Kasumi-1 (cell line): ENCODE measurements at places on chromosomes 3 and 15.

- DNase-seq: no peak
Measured at GRCh38 chr15:58330741-58331559, 100.8 kb upstream of the LIPC start.

- no peak for DNase-seq
Measured at GRCh38 chr15:93071469-93071936, 17.5 kb downstream of the RGMA start.

GRCh38 chr3:184568560-184568923 is 7.0 kb downstream of the EPHB3 start:
- no peak for DNase-seq

DNA sequence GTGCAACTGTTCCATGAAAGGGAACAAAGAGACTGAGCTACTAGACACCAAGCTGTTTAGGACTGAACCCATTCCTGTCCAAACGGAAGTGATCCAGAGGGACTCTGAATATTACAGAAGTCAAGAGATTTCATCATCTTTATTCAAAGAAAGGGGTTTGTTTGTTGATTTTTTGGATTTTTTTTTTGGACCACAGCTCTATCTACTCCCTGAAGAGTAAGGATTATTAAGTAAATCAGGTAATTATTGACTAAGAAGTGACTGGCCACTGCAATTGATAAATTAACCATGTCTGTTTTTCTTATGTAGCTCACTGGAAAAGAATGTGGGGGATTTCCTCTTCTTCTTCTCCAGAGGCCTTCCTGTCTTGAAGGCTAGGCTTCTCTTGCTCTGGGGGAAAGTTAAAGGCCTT is 146.6 kb upstream of the TPM1 start:
- no peak for DNase-seq

DNA sequence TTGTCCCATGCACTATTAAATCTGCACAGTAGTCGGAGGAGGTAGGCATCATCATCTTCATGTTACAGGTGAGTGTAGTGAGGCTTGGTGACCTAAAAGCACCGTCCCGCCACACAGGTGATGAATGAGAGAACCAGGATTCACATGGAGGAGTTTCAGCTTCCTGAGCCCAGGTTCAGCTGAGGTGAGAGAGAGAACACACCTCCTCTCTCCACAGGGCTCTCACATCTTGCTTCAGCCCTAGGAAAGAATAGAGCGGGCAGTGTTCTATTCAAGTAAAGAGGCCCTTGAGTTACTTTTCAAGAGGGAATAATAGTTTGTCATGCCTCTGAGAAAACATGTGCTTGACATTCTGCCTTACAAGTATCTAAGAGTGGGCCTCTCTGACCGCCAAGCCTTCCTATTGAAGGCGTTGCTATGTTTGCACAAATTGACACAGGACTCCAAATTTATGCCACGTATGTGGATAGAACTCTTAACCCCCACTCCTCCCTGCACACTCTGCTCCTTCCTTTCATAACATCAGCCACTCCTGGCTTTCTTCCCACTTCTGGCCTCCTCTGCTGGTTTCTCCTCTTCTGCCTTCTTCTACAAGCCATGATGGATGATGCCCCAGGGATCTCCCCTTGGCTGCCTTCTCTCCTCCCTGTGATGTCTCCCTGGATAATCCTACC is 138.3 kb upstream of the ABHD17C start:
- DNase-seq: no peak

DNA sequence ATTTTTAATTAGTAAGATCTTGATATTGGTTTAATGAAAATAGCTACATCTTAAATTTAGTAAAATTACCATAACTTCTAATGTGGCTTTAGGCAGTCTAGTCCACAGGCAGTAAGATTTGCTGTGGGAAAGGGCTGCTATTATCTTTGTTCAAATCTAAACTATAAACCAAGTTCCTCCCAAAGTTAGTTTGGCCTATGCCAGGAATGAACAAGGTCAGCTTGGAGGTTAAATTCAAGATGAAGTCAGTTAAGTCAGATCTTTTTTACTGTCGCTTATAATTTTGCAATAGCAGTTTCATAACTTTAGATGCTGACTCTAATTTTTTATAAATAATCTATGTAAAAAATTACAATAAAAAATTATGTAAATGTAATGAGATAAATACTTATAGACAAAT is 1016.9 kb upstream of the ALCAM start:
- DNase-seq: no peak

DNA sequence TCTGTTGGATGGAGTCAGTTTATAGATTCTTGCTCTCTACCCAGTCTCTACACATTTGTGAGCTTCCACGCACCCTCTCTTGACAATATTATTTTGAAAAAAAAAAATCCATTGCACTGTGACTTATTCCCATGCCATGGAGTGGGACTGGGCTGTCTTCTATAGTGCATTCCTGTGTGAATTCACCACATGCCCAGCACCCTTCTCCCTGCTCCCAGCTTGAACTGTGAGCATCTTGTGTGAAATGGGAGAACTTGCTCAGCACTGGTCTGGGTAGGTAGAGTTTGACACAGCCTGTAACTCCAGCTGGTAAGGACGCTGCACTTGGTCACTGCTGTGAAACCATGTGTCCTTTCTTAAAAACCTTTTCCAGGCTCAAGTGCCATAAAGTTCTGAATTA is 91.9 kb downstream of the ARNT2 start:
- DNase-seq: no peak

GRCh38 chr3:124969190-124969589 is 34.6 kb upstream of the MUC13 start:
- DNase-seq: no peak

- peak; percentile 83 for DNase-seq
Measured at GRCh38 chr3:52121464-52121805, 32.8 kb downstream of the POC1A start.

DNA sequence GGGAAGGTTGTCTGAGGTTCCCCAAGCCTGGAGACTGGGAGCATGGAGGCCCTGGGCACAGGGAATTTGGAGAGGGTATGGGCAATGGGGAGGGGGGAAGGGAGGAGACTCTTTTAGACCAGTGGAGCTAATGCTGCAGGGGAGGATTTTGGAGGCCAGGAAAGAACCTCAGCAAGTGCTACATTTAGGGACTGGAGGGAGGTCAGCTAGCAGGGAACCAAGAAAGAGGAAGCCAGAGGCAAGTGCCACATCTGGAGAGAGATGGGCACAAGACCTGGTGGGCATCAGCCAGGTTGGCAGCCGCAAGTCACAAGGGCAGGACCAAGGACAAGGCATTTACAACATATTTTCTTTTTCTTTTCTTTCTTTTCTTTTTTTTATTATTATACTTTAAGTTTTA is 20.7 kb downstream of the PLEKHO2 start:
- DNase-seq: no peak

DNA sequence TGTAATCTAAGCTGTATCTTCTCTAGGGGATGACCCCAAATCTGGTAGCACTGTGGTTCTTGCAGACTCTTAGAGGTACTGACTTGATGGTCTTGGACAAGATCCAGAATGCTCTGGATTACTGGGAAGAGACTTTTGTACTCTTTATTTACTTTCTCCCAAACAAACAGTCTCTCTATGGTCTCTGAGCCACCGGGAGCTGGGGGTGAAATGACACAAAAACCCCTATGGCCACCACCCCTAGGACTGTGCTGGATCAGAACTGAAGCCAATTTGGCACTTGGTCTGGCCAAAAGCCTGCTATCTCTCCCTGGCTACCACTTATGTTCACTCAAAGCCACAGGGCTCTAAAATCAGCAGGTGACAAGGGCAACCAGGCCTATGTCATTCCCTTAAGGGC is 50.2 kb upstream of the SI start:
- DNase-seq: no peak

DNA sequence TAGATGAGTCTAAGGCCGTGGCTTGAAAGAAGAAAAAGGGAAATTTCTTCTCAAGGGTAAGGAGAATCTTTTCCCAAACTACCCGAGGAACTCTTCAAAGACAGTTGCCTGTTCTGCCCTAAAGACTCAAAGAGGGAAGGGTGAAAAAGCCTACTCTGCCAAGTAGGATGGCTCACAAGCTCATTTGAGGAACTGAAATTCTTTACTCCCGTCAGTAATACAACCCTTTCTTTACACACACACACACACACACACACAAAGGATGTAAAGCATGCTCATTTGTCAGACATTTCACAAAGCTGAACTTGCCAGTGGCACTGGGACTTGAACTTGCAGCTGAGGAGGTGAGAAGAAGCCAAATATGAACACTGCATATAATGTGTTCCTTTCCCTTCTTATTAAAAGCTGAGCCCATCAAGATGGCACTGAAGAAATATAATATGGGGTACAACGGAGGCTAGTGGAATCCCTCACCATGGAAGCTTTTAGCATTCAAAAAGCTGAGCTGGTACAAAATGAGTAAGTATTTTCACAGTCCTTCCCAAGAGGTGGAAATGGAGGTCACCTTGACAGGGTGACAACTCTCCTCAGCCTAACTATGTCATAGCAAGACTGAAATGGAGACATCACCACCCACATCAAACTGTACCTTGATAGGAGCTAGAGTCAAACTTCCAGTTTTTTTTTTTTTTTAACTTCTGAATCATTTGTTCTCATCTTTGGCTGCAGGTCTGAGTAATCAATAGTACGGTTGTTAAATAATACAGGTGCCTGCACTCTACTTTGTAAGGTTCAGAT is 57.6 kb downstream of the TAFA4 start:
- no peak for DNase-seq

DNA sequence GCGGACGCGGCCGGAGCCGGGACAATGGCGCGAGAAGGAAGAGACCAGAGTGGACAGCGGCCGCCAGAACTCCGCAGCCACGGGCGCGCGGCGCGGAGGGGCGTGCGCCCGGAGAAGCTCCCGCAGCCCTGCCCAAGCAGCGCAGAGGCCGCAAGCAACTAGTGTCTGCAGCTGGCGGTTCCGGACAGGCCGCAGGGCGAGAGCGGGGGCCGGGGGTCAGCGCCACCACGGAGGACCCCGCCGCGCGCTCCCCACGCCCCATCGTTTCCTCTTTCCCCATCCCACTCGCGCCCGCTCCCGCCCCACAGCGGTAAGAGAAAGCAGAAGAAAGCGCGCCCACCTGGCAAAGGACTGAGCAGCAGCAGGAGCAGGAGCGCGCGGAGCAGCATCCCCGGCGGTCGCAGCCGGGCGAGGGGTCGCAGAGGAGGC is 440 bp downstream of the PRTG start:
- DNase-seq: peak; percentile 12

- peak; percentile 44 for DNase-seq
Measured at GRCh38 chr3:30779686-30780287, 114.7 kb downstream of the GADL1 start.
